ENCODE measurements at places on chromosomes 5 and 9.

- no peak for DNase-seq
These were observed 6.8 kb downstream of the ITGA2 start for GRCh38 chr5:52995914-52996313.

GRCh38 chr9:18594837-18595236, 120.9 kb downstream of the ADAMTSL1 start:
- no peak for DNase-seq

DNA sequence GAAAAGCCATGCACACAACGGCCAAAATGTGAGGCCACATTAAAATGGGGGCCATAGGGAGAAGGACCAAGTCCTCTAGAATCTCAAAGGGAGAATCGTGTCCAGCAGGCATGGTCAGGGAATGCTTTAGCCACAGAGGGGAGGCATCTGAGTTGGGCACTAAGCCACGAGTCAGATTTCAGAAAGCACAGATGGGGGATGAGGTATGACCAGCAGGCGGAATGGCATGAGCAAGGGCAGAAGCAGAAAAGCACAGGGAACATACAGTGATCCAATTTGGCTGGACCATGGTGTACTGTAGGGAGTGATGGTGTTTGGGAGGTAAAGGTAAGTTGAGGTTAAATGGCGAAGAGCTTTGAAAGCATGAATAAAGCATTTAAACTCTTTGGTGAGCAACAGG, 214.6 kb downstream of the TLE1 start:
- no peak for DNase-seq

DNA sequence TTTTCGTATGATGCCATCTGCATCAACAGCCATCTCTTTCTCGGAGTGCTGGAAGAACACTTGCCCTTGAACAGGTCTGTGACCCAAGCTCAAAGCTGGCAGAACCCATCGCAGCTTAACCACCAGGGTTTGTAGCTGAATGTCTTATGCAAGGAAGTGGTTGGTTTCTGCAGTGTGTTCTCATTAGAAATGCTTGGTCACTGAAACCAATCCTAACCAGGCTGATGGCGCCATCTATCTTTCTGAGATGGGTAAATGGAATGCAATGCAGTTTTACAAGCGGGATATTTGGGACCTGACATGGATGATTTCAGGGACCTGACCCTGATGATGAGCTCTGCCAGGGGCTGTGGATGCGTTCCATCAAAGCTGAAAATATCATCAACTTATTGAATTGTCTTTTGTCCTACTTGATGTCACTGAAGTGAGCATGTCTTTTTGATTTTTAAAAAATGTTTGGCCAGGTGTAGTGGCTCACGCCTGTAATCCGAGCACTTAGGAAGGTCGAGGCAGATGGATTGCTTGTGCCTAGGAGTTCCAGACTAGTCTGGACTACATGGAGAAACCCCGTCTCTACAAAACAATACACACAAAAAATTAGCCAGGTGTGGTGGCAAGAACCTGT, 28.7 kb downstream of the DMRT3 start:
- DNase-seq, result peak; percentile 63

DNA sequence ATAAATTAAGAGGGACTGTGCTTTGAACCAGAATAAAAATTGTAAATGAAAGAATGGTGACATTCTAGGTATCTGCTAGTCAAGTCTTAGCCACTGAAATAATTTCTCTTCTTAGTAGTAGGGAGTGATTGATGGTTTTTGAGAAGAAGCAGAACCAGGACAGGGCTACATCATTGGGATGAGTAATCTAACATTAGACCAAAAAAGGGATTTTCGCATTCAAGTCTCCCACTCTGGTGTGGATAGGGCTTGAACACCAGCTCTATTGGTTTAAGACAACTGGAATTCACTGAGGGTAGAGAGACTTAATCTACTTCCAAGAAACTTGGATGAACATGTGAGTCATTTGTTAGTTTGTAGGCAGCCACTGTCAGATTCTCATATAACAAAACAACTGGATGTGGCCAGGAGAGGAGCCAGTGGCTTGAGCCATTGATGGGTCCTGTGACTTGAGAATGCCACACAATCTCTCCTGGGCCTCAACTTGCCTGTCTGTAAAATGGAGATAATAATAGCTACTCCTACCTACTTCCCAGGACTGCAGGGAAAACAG, 16.6 kb downstream of the FAT2 start:
- no peak for DNase-seq

DNA sequence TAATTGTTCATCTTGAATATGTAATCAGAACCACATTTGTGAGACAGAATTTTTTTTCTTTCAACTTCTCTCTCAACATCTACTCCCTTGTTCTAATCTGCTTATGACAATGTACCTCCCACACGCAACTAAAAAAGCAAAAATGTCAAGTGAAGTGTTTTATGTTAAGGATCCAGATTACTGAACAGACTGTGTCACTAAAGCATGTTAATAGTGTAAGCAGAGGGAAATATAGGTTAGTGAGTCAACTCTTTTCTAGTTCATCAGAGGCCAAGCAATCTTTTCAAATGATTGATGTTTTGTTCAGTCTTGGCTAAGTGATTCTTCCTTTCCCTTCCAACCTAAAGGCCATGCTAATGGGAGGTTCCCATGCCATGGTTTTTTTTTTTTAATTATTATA, 34.7 kb upstream of the IDNK start:
- no peak for DNase-seq

GRCh38 chr9:119959846-119960545, 590.8 kb upstream of the BRINP1 start:
- DNase-seq, result no peak

- DNase-seq, result no peak
These were observed 87.7 kb upstream of the CKMT2 start for GRCh38 chr5:81145329-81145935.

- peak; percentile 15 for DNase-seq
These were observed 23.9 kb downstream of the GOLM1 start for GRCh38 chr9:86075132-86076109.

- DNase-seq, result peak; percentile 63
These were observed 343.0 kb downstream of the RAB3C start for GRCh38 chr5:58925627-58926540.

DNA sequence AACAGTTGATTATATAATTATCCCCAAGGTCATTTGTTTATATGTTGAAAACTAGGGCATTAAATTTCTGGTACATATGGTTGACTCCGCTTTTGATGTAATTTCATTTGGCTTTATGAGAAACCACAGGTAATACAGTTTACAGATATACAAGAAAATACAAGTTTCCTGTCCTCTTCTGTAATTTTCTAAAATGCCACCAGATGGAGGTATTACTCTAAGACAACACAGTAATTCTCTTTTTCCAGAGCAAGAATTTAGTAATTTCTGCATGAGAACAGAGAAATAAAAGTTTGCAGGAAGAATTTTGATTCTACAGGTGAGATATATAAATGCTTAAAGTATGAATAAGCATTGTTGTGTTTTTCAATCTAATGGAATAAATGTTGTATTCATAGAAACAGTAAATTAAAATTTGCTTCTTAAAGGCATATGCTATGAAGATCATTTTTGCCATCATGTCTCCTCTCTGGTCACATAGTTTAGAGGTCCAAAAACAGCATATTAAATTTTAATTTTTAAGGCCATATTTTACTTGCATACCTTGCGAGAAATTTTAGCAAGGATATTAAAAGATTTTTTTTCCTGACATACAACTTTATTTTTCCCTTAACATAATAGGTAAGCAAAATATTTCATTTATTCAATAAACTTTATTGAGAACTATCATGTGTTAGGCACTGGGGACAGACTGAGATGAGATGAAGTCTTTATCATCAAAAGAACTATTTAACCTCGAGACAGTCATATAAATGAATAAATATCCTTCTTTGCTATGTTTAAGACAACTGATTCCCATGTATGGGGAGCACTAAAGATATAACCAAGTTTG, 22.7 kb downstream of the CHD1 start:
- DNase-seq, result peak; percentile 60

DNA sequence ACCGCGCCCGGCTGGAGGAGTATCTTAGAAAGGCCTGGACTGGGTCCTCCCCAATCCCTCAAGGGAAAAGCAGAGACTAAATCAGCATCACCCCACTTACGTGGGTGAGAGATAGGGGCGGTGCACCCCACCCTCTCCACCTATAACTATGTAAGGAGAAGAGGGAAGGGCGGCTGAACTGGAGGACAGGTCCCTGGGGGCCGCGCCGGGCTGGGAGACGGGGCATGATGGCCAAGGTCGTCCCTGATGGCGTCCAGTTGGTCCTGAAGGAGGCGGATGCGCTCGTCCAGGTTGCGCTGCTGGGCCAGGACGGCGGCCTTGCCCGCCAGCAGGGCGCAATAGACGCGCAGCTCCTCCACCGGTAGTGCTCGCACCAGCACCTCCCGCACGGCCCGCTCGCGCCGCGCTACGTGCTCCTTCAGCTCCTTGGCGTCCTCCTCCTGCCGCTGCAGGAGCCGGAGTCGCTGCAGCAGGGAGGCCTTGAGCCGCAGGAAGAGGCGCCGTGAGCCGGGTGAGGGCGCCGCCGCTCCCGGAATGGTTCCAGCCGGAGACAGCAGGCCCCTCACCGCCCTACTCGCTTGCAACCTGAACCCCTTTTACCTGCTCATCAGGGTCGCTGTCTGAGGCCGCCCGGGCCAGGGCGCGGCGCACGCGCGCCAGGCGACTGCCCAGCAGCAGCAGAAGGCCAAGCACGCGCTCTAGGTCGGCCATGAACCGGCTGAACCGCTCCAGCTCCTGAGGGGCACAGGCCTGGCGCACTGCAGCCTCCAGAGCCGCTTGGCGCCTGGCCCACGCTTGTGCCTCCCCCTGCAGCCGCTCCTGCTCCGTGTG, 7.6 kb downstream of the SHROOM1 start:
- peak; percentile 33 for DNase-seq

DNA sequence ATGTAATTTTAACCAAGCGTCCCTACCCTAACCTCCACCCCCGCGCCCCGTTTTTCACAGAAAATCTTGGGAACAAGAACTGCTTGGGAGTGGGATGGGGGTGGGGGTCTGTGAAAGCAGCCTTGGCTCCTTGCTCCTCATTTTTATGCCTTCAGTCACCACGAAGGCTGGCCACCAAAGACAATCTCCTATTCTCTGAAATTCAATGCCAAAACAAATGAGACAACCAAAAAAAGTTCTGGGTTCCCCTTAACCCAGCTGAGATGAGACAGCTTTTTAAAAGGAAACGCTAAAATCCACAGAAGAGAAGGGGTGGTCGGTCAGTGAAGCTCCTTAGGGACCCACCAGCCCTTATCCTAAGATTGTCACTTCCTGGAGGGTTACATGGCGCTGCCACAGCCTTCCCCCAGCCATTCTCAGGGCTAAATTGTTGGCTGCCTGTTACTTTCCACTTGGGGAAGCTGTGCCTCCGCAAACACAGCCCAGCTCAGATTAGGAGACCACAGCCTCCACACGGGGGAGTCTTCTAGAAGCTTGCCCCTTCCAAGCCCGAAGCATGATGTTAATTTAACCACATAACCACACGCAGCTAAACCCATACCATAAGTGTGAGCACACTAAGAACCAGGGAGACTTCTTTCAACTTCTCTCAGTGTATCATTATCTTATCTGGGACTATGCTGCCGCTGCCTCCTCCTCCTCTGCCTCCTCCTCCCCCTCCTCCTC, 136.3 kb downstream of the FOXD1 start:
- DNase-seq, result peak; percentile 10

- DNase-seq, result no peak
These were observed 17.1 kb downstream of the FBP1 start for GRCh38 chr9:94622087-94622800.

GRCh38 chr5:37640088-37640487, 199.8 kb downstream of the GDNF start:
- DNase-seq, result no peak

GRCh38 chr5:120628156-120628555, 164.1 kb downstream of the PRR16 start:
- DNase-seq, result no peak

GRCh38 chr9:77764894-77765780, 117.0 kb upstream of the GNA14 start:
- DNase-seq, result no peak

- DNase-seq, result no peak
These were observed 704.3 kb upstream of the ZNF608 start for GRCh38 chr5:125450771-125451170.

GRCh38 chr9:34343090-34343489, 13.7 kb downstream of the NUDT2 start:
- no peak for DNase-seq

GRCh38 chr5:36152324-36153297, 700 bp downstream of the SKP2 start:
- no peak for DNase-seq

DNA sequence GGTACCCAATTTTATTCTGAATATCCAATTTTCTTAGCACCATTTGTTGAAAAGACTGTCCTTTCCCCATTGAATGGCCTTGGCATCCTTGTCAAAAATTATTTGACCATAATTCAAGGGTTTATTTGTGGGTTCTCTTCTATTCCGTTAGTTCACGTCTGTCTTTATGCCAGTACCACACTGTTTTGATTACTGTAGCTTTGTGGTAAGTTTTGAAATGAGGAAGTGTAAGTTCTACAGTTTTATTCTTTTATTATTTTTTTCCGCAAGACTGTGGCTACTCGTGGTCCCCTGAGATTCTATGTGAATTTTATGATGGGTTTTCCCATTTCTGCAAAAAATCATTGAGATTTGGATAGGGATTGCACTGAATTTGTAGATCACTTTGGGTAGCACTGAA, 402.6 kb downstream of the PLK2 start:
- DNase-seq, result no peak

- DNase-seq, result no peak
These were observed 20.1 kb upstream of the MARCHF6 start for GRCh38 chr5:10333154-10334006.

- no peak for DNase-seq
These were observed 114.9 kb downstream of the GAPVD1 start for GRCh38 chr9:125376261-125377226.

GRCh38 chr5:66573733-66574132, 22.5 kb upstream of the MAST4 start:
- DNase-seq, result no peak

DNA sequence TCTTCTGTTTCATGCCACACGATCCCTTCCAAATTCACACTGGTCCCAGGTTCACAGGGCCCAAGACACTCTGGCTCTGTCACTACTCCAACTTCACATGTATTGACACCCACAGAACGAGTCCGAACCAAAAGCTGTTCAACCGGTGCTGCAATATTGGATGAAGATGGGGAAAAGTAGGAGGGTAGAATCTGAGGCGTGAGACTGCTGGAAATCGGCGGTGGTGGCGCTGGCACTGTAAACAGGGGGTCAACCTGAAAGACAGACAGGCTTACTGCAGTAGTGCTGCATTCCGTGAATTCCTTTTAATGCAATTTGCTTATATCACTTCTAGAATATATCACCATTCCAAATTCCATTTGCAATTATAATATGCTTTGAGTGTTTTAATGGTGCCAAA, 45.4 kb downstream of the ZNF608 start:
- no peak for DNase-seq

GRCh38 chr5:17670353-17670752, 36.1 kb downstream of the TAF11L14 start:
- DNase-seq, result no peak

DNA sequence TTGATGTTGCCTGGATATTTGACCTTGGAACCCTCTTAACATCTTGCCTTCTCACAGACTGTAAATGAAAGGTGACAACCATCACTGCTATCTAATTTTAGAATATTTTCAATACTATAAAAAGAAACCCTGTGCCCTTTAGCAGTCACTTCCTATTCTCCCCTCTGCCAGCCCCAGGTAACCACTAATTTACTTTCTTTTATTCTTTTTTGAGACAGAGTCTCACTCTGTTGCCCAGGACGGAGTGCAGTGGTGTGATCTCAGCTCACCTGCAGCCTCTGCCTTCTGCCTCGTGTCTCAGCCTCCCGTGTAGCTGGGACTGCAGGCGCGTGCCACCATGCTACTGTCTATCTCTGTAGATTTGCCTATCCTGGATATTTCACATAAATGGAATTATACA, 43.6 kb downstream of the FRMPD1 start:
- DNase-seq, result no peak

GRCh38 chr9:8651846-8652215, 852.3 kb upstream of the DMAC1 start:
- no peak for DNase-seq

All from activated CD4-positive, alpha-beta T cell treated with anti-CD3 and anti-CD28 coated beads, Interleukin-10, Interleukin-2, amounts not matched to agents 100 ng/mL and 50 ng/mL, durations not matched to agents 16 hours and 8 hours (primary cell).